ENCODE measurements at places on chromosomes 3 and 15. TPM values are rescaled to one million over a fixed set of nuclear protein-coding genes. Genes with fewer than 3 reads are reported as not detected.

The RAB5A gene
- total RNA-seq, result 9.3 TPM

The CERS3 gene
- not detected for total RNA-seq

The CD276 gene
- 30.8 TPM for total RNA-seq

- no peak for DNase-seq
These were observed 4.0 kb upstream of the MGA start for GRCh38 chr15:41656188-41656587.

DNA sequence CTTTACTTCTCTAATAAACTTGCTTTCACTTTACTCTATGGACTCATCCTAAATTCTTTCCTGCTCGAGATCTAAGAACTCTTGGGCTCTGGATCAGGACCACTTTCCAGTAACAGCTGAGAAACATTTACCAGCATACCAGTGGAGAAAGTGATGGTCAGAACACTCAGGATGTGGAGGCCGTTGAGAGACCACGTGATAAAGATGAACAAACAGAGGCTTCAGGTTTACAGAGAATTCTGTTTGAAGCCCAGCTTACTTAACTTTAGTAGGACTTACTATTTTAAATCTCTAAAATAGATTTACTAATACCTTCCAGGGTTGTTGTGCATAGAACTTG lies 57.0 kb downstream of the FRMD4B start:
- DNase-seq, result no peak

- no peak for DNase-seq
These were observed 42.6 kb downstream of the GOLIM4 start for GRCh38 chr3:168053115-168053514.

- DNase-seq, result no peak
These were observed 1491.0 kb downstream of the SI start for GRCh38 chr3:163587342-163587741.

- no peak for DNase-seq
These were observed 85.6 kb downstream of the TJP1 start for GRCh38 chr15:29736744-29737020.

DNA sequence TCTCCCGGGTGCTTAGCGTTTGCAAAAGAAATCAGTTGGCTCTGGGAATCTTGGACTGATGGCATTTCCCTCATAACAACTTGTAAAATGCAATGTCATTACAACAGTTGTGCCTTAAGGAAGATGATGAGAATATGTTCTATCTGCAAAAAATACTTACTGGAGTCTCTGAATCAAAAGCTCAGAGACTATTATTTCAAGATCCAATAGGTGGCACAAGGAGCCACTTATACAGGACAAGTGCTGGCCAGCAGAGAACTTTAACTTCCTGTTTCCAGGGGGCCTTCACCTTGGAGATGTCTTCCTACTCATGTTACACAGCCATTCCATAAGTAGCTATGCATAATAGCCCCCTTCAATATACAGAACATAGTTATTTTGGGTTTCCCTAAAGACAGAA lies 8.9 kb upstream of the RPS27L start:
- DNase-seq, result no peak

DNA sequence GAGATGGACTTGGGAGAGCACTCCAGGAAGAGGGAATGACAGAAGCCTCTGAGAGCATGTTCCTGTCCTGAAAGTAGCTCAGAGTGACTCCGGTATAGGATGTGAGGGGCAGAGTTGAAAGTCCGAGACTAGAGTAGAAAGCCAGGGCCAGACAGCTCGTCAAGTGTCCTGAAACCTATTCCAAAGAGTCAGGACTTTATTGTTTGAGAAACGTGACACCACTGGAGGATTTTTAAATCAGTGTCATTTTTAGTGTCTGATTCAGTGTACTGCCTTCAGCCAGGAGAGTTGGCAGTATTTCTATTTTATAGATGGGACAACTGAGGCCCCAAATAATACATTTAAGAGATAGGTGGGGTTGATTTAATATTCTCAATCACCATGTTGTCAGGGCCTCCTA lies 1.6 kb upstream of the RBMS3 start:
- DNase-seq, result no peak

- no peak for DNase-seq
These were observed 423.4 kb downstream of the MAGI1 start for GRCh38 chr3:65615329-65615728.

- DNase-seq, result no peak
These were observed 151.3 kb downstream of the ADAM10 start for GRCh38 chr15:58597943-58598828.

GRCh38 chr15:37880009-37880834 lies 54.2 kb upstream of the TMCO5A start:
- DNase-seq, result peak; percentile 81

DNA sequence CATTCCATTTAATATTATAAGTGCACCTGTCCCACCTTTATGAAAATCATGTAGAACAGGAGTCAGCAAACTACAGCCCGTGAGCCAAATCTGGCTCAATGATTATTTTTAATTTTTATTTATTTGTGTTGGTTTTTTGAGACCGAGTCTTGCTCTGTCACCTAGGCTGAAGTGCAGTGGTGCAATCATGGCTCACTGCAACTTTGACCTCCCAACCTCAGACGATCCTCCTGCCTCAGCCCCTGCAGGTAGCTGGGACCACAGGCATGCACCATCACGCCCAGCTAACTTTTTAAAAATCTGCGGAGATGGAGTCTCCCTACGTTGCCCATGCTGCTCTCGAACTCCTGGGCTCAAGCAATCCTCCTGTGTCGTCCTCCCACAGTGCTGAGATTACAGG lies 42.0 kb downstream of the MYO1E start:
- DNase-seq, result no peak

GRCh38 chr3:186044968-186045367 lies 63.9 kb downstream of the ETV5 start:
- peak; percentile 62 for DNase-seq

DNA sequence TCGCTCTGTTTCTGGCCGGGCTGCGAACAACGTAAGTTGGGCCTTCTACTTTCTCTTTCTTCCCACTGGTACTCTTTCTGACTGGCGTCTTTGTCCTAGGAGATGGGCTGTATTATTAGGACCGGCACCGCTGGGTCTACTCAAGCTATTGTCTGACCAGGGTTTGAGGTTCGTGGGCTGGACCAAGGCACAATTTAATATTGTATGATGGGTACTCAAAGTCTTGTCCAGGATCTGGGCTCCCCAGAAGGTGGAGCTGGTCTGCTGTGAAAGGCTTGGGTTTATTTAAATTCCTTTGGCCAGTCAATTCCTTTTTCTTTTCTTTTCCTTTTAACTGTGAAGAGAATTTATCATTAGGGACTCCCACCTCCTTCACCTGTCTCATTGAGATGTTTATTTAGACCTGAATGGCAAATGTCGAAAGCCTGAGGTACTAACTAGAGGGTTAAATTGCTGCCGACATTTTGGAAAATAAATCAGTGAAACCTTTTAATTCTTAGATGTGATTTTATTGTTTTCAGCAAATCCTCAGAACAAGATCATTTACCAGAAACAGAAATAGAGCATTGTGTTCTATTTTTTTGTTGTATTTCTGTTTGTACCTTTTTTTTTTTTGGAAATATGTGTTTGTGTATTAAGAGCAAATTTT lies 410 bp downstream of the LRRC49 start:
- DNase-seq, result no peak

DNA sequence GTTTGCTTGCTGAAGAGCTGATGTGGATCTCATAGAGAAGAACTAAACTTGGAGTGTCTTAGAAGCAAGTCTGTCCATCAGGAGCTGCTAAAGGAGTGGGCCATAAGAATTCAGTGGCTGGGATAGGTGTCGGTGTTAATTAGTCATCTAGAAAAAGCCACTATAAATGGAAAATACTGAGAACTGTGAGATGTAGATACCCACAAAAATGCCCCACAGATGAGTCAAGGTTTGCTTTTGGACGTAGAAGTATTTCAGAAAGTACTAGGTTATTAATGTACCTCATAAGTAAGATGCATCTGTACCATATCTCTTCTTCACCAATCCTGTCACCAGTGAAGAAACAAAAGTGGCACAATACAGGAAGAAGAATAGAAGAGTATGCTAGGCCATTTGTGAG lies 530.9 kb upstream of the TGFBR2 start:
- DNase-seq, result no peak

DNA sequence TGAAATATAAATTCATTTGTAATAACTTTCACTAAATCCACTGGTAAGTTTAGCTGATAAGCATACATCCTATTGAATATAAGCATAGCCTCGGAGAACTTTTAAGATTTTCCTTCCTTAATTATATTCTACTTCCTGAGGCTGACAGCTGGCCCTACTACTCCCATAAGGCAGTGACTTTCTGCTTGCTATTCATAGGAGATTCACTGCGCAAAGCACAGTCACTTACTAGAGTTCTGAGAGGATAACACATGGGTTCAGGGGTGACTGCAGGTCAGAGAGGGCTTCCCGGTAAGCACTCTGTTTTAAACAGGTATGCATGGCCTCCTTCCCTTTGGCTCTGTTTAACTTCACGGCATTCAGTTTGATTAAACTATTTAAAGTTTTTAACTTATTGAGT lies 75.8 kb downstream of the FAIM start:
- DNase-seq, result no peak

DNA sequence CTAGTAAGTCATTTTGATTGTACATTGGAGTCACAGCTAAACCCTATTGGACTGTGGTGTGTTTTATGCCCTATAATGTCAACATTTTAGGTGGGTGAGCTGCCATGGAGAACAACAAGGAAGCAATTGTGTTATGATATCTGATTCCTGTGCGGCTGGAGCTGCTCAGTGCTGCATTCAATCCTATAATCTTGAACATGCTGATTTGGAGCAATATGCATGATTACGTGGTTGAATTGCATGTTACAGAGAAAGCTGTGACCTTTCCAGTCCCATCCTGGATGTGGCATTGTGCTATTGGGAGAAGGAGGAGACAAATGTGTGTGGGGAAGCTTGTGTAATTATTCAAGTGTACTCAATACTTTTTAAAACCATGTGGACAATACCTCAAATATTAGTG lies 20.1 kb upstream of the C3orf49 start:
- peak; percentile 16 for DNase-seq

DNA sequence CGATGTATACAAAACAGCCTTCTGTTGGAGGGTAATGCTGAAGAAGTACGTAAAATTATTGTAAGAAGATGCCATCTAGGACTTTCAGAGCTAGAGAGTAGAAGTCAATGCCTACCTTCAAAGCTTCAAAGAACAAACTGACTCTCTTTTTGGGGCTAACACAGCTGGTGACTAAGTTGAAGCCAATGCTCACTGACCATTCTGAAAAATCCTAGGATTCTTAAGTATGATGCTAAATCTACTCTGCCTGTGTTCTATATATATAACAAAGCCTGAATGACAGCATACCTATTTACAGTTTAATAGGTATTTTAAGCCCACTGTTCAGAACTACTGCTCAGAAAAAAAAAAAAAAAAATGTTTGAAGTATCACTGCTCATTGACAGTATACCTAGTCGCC lies 18.9 kb downstream of the ADPGK start:
- no peak for DNase-seq

GRCh38 chr3:144053121-144053520 lies 81.5 kb downstream of the DIPK2A start:
- no peak for DNase-seq

GRCh38 chr15:56640127-56640526 lies 93.2 kb downstream of the ZNF280D start:
- no peak for DNase-seq

DNA sequence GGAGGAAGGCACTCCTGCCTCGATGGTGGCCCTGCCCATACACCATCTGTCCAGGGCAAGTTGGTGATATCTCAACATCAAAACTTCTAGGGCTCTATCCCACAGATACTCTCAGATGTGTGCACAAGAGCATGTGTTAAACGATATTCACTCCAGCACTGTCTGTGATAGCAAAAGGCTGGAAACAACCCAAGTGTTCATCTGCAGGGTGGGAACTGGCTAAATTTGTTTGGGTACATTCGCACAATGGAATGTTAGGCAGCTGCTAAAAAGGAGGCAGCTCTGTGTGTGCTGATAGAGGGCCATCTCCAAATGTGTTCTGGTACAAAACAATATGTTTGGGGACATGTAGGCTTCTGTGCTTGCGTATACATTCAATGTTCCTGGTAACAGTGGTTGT lies 19.8 kb downstream of the IGDCC4 start:
- no peak for DNase-seq

GRCh38 chr3:40765884-40766283 lies 241.1 kb downstream of the ZNF621 start:
- no peak for DNase-seq

DNA sequence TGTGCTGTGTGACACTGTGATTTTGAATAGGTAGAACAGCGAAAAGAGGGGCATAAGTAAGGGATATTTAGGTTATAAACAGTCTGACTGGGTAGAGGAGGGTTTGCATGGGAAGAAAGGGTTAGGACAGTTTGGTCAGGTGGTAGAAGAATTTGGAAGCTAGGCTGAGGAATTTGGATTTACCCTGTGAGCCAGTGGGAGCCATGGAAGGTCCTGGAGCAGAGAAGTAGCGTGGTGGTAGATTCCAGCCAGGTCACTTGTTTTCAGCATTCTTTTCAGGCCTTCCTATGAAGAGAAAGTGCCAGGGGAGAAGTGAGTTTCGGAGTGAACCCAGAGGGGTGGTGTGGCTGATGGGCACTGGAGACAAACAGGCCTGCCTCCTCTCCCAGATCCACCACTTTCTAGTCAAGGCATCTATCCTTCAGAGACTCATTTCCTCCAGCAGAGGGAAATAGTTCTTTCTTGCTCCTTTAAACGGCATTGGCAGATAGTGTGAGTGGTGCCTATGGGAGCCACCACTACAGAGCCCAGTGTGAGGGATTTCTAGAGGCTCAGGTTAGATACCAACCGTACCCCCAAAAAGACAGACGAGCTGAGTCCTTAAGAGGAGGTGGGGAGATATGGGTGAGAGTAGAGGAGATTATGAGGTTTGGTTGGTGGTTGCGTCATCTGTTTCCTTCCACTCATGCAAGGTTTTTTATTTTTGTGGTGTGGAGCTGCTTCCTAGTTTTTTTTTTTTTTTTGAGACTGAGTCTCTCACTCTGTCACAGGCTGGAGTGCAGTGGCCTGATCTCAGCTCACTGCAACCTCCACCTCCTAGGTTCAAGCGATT lies 21.2 kb downstream of the PXK start:
- DNase-seq, result peak; percentile 31
